Type B pancreatic cell (in vitro differentiated cells): ENCODE measurements at places on chromosomes 1 and 21.

- no peak for DNase-seq
Measured at GRCh38 chr1:163771637-163772036, 449.9 kb downstream of the NUF2 start.

- DNase-seq = no peak
Measured at GRCh38 chr21:16241479-16241963, 511.7 kb downstream of the USP25 start.

DNA sequence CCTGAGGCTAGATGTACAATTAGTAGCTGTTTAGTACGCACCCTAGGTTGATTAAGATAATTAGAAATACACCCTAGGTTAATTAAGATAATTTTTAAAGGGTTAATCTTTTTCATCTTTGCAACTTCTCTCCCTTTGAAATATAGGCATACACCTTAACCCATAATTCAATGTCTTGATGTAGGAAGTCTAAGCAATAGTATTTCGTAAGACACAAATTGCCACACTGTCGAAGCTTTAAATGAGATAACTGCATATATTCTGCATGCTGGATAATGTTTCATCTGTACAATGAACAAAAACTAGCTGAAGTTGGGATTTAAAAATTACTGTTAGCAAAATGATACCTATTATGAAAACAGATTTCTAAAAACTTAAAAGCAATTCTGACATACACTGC is 122.9 kb downstream of the EVI5 start:
- no peak for DNase-seq

DNA sequence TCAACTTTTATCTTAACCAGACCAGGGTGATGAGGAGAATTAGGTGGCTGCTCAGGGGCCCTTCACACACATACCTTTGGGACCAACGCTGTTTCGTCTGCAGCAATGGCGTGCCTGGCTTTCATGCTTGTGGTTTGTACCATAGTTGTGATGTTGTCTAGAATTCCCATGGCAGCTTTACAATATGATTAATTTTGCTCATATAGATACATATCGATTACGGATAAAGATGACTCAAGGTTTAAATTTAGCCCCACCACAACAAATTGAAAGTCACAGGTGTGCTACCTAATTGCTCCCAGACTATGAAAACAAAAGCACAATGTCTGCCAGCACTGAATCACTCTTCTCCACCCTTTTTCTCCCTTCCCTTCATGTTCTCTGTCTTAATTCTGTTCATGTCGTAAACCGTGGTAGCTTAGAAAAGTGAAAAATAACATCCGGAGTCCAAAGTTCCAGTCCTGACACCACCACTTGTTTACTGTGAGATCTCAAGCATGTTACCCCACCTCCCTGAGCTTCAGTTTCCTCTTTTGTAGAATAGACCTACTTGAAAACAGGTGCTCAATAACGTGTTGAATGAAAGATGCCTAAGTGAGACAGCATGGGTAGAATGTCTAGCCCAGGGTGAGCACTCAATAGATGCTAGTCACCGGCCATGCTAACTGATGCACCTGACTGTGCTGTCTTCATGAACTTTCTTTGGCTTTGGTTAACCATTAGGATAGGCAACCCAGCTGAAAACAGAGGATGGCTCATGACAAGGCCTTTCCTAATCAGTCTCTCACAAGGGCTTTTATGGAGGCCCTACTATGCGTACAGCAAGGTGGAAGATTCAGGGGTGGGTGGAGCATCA is 22.1 kb upstream of the JUN start:
- DNase-seq = no peak

DNA sequence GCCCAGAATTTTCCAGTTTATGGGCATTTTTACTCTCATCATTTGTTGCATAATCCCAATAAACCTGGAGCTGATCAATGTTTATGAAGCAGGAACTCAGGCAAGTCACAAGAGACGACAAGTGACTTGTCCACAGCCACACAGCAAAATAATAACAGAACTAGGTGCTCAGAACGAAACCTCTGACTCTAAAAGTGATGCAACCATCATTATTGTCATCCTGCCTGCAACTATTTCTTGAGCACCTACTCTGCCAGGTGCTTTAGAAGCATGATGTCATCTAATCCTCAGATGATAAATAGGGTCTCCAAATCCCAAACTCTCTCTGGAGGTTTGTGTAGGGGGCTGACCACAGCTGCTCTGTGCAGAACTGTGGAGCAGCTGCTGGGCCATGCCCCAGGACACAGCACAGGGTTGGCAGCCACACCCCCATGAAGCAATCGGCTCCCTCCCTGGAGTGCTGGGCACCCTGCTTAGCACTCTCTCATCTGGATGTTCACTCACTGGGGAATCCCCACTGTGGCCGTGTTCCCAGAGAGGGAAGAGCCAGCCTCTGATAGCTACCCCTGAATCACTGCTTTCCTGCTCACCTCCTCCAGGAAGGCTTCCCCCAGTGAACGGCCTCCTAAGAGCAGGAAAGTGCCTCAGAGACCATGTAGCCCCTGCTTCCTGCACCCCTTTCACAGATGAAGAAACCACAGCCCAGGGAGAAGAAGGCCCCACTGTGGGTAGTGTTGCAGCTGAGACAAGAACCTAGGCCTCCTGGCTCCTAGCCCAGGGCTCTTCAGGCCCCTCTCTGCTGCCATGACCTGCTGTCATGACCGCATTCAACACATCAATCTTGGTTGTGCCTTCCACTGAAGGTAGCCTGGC is 2.1 kb downstream of the TTC22 start:
- no peak for DNase-seq

- no peak for DNase-seq
Measured at GRCh38 chr1:217539510-217539909, 91.4 kb downstream of the GPATCH2 start.
